ENCODE measurements at places on chromosomes 3 and 15.

DNA sequence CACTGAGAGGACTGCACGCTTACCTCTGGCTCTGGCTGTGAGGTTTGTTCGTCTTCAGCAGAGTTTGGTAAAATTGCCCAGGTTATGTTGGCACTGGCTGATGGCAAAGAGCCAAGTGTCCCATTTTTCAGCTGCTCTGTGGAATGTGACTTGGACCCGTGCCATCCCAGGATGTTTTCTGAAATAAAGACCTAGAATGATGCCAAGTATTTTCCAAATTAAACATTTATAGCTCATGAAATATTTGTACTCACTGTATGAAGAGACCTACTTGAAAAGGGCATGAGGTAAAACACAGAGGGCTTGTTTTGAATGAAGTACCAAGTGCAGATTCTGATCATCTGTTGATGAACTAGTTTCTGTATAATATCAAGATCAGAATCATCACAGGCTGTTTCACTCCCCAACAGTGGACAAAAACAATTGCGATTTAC is 200.5 kb downstream of the STT3B start:
- no peak for DNase-seq

DNA sequence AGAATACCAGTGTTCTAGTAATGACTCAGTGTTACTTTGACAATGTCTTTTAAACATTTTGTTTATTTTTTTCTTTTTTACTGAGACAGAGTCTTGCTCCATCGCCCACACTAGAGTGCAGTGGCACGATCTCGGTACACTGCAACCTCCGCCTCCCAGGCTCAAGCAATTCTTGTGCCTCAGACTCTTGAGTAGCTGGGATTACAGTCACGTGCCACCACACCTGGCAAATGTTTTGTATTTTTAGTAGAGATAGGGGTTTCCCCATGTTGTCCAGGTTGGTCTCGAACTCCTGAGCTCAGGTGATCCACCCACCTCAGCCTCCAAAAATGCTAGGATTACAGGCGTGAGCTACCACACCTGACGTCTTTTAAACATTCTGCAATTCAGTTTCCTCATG is 15.7 kb downstream of the AQR start:
- DNase-seq: no peak

GRCh38 chr3:39118931-39119660 is 11.6 kb downstream of the TTC21A start:
- no peak for DNase-seq

GRCh38 chr15:65752151-65752700 is 39.9 kb downstream of the DENND4A start:
- no peak for DNase-seq

DNA sequence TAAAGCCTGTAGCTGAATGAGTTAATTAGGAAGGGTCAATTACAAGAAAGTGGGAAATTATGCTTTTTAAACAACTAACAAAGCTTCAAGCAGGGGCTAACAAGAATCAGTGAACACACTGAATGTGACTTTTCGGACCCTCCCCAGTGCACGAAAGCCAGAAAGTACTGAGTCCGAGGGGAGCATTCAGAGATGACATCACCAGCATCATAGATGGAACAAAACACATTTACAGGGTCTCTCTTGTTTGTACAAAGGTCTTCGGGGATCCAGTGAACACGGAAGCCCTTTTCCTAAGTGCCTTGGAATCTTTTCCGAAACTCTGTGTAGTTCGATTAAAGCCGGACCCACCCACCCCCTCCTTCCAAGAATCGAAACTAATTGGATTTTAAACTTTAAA is 829 bp downstream of the DCP1A start:
- DNase-seq: no peak

GRCh38 chr15:25869701-25870100 is 6.6 kb upstream of the ATP10A start:
- no peak for DNase-seq

GRCh38 chr15:74913041-74913440 is 6.4 kb upstream of the FAM219B start:
- DNase-seq: no peak

DNA sequence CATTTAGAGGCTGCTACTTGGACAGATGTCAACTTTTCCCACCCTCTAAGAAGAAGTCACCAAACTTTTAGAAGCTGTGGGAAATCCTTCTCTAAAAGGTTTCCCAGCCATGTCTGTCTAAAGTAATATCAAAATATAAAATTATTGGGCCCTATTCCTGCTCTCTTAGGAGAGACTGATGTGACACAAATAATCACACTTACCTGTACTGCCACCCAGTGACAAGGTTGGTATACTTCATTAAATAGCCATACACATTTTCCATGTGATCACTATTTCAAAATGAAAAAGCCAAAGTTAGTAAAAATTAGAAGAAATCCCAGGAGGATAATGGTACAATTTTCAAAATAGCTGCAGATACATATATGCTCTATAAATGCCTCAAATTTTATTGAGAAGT is 12.6 kb downstream of the OSBPL11 start:
- DNase-seq: no peak
